ENCODE measurements at places on chromosomes 5 and 9. TPM values are rescaled to one million over a fixed set of nuclear protein-coding genes. Genes with fewer than 3 reads are reported as not detected.

ADAMTS19 gene
- total RNA-seq, result not detected

ADRB2 gene
- total RNA-seq, result 3.0 TPM

ENC1 gene
- total RNA-seq, result 3.5 TPM

RNF208 gene
- total RNA-seq, result 1.3 TPM

HSD17B4 gene
- 80.5 TPM for total RNA-seq

DNAJC21 gene
- total RNA-seq, result 12.1 TPM

ARID3C gene
- total RNA-seq, result not detected

LCN9 gene
- not detected for total RNA-seq

DBH gene
- not detected for total RNA-seq

FEM1C gene
- total RNA-seq, result 7.3 TPM

OR13D1 gene
- not detected for total RNA-seq

BAAT gene
- not detected for total RNA-seq

MARCOL gene
- total RNA-seq, result not detected

CCL19 gene
- not detected for total RNA-seq

BHMT2 gene
- total RNA-seq, result 0.27 TPM
